SHP77 treated with DMSO at 0.1 percent for 48 hours (cell line): ENCODE measurements at places on chromosomes 4 and X.

GRCh38 chr4:1235381-1236102, 13.4 kb downstream of the CTBP1 start:
- no peak for DNase-seq

- no peak for DNase-seq
These were observed 48.6 kb upstream of the RASL11B start for GRCh38 chr4:52813546-52813945.

DNA sequence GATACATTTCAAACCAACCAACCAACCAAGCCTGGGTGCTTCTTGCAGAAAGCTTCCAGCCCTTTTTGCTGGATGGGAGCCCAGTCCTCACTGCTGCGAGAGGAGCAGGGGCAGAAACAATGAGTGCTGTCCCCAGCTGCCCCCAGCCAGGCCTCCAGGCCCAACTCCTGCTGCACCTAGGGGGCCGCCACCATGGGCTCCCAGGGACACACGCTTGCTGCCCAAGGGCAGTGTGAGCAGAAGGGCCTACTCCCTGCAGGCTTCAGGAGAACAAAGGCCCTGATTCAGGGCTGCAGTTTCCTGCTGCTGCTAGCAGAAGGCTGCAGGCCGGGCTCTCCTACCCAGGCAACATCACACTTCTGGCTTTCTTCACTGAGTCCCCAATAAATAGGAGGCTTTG, 37.7 kb upstream of the ENPP6 start:
- DNase-seq = no peak

DNA sequence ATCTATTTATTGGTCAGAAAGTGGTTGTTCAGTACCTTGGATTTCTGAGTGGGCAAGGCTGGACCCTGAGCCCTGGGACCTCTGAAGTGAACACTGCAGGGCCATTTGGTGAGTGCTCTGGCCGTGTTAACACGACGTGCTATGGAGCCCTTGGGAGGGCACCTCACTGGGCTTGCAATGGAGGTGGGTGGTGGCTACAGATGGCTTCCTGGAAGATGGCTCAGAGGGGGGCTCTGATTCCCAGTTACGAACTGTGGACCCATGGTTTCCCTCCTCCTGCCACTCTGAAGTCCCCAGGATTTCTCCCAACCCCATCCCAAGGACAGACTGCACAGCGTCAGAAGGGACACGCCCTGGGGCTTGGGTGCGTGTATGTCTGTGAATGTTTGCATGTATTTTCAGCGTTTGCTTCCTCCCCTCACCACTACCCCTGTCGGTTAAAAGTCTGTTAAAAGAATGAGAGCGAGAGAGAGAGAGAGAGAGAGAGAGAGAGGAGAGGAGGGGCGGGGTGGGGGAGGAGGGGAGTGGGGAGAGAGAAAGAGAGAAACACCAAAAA, 3.7 kb upstream of the RHOH start:
- no peak for DNase-seq

- DNase-seq = no peak
These were observed 171.1 kb upstream of the PPARGC1A start for GRCh38 chr4:24060932-24061331.

DNA sequence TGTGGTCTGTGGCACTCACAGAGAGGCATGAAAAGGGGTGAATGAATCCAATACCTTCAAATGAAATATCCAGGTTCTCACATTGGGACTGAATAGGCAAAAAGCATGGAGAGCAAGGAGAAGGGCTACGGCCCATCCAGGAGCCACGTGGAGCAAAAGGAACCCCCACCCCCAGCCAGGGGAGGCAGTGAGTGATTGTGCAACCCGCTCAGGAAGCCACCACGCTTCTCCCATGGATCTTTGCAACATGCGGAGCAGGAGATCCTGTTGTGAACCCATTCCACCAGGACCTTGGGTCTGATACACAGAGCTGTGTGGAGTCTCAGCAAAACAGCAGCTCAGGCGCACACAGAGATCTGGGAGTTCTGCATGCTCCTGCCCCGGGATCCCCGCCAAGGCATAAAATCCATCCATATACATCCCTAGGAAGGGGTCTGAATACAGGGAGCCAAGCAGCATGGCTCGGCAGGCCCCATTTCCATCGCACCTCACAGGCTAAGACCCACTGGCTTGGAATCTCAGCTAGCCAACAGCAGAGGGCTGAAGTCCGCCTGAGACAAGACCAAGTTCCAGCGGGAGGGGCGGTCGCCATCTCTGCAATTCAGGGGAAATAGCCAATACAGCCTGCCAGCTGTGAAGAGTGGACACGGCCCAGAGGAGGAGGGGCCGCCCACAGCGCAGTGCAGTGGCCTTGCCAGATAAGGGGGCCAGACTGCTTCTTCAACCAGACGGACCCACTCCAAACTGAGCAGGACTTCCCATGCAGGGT, 80.2 kb downstream of the FGF16 start:
- DNase-seq = no peak

GRCh38 chrX:35699642-35700041, 98.5 kb upstream of the MAGEB16 start:
- no peak for DNase-seq

DNA sequence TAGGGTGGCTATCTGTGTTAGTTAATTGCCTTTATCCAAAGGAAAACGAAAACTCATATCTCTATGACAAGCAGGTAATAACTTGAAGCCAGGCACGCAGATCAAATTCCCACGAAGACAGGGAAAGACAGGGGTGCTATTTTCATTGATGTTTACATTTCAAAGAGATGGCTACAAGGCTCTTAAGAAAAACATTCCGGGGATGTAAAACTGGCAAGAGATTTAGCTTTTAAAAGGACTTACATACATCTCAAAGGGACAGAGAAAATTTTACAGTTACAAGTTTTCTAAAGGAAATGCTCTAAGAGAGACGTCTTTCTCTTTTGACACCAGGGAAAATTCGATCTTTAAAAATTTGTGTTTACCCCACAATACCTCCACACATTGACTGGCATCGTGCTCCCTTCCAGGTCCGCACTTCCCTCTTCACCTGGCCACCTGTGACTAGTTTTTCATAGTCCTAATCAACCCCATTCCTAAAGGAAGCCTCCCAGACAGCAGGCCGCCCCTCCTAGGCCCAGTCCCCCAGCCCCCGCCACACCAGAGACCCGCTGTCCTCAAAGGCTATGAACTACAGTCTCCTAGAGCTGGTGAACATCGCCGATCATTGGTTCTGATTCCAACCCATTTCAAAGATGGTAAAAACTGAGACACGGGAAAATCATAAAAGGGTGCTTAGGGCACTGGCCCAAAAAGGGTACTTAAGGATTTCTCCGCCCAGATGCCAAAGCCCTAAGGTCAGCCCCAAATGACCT, 649 bp upstream of the ARAF start:
- DNase-seq = no peak

GRCh38 chr4:11326021-11326420, 102.7 kb downstream of the HS3ST1 start:
- peak; percentile 3 for DNase-seq

DNA sequence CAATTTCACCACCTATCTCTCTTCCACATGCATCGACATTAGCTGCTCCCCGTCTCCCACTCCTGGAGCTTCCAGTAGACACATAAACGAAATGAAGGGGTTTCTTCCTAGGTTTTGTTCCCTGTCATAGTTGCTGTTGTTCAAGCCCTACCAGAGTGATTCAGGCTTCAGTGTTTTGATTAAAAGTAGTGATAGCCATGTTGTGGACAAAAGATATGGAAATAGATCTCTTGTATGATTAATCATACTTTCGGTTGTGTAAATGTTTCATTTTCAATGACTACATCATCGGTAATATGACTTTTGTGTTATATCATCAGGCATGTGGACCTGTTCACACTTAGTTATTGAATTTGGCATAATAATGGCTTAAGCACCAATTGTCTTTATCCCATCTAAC, 96.5 kb upstream of the KLF3 start:
- no peak for DNase-seq

DNA sequence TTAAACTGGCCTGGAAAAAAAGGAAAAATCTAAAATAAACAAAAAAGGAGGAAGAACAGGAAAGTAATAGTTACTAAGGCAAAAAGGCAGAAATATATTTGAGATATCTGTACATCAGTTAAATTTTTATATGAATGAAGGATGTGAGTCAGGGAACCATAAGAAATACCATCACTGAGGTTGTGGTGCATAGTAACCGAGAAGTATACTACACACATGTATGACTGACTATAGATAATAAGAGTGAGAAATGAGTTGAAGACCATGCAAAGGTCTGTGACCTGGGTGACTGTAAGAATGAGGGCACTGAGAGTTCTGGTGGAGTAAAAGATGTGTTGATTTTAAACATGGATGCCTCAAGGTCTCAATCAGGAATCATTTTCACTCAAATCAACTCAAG, 220.6 kb upstream of the FAM241A start:
- DNase-seq = no peak

DNA sequence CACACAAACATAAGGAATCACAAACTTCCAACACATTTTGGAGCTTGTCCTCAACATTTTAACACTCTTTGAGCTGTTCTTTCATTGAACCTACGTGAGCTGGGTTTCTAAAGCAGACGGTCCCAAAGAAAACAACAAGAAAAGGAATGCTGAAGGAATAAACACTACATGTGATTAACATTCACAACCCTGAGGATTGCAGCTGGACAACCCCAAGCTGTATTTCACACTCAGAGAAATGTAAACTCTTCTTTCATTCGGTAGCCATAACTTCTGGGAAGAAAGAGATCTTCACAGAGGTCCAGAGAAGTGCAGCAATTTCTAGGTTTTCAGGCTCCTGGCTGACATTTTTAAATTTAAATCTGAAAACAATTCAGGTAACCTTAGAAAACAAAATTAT, 130.2 kb downstream of the CFAP299 start:
- no peak for DNase-seq

GRCh38 chrX:46628460-46629371, 55.2 kb downstream of the CHST7 start:
- DNase-seq = no peak

DNA sequence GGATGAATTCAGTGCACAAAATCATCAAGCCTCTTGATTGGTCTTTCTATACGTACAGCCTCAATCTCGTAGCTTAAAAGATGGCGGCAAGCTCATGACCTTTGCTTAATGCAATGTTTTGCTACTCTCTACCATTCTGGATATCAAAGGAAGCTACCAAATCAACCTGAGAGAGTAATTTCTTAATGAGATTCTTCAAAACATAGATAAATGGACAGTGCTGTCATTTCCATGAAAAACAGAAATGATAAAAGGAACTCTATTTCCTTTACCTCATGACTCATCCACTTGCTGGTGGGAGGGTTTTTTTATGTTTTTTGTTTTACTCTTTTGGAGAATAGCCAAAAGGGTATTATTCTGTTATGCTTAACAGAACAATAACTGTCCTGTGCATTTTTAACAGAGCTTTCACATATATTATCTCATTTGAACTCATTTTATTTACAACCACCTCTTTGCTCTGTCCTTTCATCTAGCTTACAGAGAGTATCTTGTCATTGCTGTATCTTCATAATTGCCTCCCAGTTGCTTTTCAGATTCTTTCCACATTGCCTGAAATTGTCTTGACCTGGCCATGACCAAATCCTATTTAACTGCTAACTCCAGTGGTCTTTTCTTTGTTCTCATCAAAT, 138.6 kb upstream of the GPR101 start:
- no peak for DNase-seq
